ENCODE measurements at places on chromosomes 4 and X. TPM values are rescaled to one million over a fixed set of nuclear protein-coding genes. Genes with fewer than 3 reads are reported as not detected.

The SLC25A4 gene
- total RNA-seq, result 11.6 TPM

The MTTP gene
- not detected for total RNA-seq

The OTOP1 gene
- total RNA-seq, result not detected

The OTUD4 gene
- 10.0 TPM for total RNA-seq

The PPBP gene
- total RNA-seq, result not detected

The RPA4 gene
- total RNA-seq, result 1.1 TPM

The CLDN34 gene
- not detected for total RNA-seq

The PNMA5 gene
- 0.10 TPM for total RNA-seq

The ZXDA gene
- total RNA-seq, result 2.1 TPM

The P2RY8 gene
- total RNA-seq, result not detected

The RENBP gene
- 0.08 TPM for total RNA-seq

The DDIT4L gene
- not detected for total RNA-seq

The TLR7 gene
- total RNA-seq, result not detected

The DGKK gene
- not detected for total RNA-seq

The CISD2 gene
- total RNA-seq, result 60.2 TPM

The CCDC158 gene
- not detected for total RNA-seq

The VGLL1 gene
- 4.7 TPM for total RNA-seq

The MTNR1A gene
- total RNA-seq, result not detected

The BMX gene
- total RNA-seq, result not detected

The TXK gene
- 1.7 TPM for total RNA-seq

The RPS6KA6 gene
- total RNA-seq, result 0.61 TPM

The BEX1 gene
- not detected for total RNA-seq

The LEF1 gene
- 0.10 TPM for total RNA-seq

The F8A3 gene
- 5.2 TPM for total RNA-seq

The XAGE2 gene
- not detected for total RNA-seq

The NWD2 gene
- total RNA-seq, result 0.33 TPM

The METTL14 gene
- total RNA-seq, result 2.5 TPM

The S100G gene
- not detected for total RNA-seq

The CXCL5 gene
- total RNA-seq, result not detected

The MAGEA2B gene
- total RNA-seq, result not detected

The RAB39B gene
- not detected for total RNA-seq

The PDZD11 gene
- total RNA-seq, result 52.3 TPM

The USP17L13 gene
- not detected for total RNA-seq

The IRS4 gene
- total RNA-seq, result not detected

The CCSER1 gene
- 12.3 TPM for total RNA-seq

The GPRIN3 gene
- total RNA-seq, result 2.4 TPM

The CD99 gene
- 0.44 TPM for total RNA-seq

The SLC9B1 gene
- not detected for total RNA-seq

The ARMCX1 gene
- not detected for total RNA-seq

The RHOXF2B gene
- total RNA-seq, result not detected

The EMCN gene
- total RNA-seq, result not detected

The TKTL1 gene
- not detected for total RNA-seq

The RASGEF1B gene
- total RNA-seq, result 3.5 TPM

The RAI2 gene
- total RNA-seq, result not detected

The PRDM5 gene
- 7.8 TPM for total RNA-seq

The GAGE12C gene
- not detected for total RNA-seq

The PAGE5 gene
- total RNA-seq, result not detected

The SCRG1 gene
- total RNA-seq, result not detected

The SPIN2A gene
- 0.56 TPM for total RNA-seq

The PABPC4L gene
- total RNA-seq, result not detected

The KIF4A gene
- total RNA-seq, result 20.1 TPM

The CXCL10 gene
- 0.08 TPM for total RNA-seq

The TMPRSS11B gene
- not detected for total RNA-seq

The LIAS gene
- 5.5 TPM for total RNA-seq

The ELOVL6 gene
- total RNA-seq, result 8.1 TPM

The DNAAF6 gene
- not detected for total RNA-seq

The TMPRSS11A gene
- total RNA-seq, result not detected

The UGT2A1 gene
- total RNA-seq, result not detected
